ENCODE measurements at places on chromosomes 1 and 21.

DNA sequence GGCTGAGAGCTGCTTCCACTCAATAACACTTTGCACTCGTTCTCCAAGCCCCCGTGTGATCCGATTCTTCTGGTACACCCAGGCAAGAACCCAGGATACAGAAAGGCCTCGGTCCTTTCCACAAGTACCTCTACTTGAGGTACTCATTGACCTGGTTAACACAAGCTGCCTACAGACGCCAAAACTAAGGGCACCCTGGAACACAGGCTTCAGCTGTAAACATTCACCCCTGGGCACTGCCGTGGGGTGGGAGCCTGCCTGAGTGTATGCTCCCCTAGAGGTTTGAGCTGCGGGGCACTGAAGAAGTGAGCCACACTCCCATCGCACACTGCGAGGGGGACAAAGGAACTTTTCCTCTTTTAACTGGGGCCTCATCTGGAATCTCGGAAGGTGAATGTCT lies 30.5 kb downstream of the LRRC3 start:
- DNase-seq, result no peak

DNA sequence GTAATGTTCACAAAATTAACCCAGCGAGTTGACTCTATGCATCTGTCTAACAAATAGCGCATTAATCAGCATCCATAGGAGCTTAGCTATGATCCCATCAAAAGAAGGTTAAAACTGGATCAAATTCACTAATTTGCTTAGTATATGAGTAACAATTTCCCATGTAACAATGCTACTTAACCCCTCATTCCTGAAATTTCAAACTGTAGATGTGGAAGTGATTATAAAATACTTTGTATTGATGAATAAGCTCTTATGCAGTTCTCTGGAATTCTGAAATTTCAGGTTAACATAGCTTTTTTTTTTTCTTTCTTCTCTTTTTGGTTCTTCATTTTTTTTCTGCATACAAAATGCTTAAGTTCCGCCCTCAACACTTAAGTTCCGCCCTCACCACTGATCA lies 1272.7 kb downstream of the KCNT2 start:
- peak; percentile 20 for DNase-seq

- peak; percentile 42 for DNase-seq
Observed at GRCh38 chr21:45167796-45168222, 93.4 kb downstream of the ADARB1 start.

DNA sequence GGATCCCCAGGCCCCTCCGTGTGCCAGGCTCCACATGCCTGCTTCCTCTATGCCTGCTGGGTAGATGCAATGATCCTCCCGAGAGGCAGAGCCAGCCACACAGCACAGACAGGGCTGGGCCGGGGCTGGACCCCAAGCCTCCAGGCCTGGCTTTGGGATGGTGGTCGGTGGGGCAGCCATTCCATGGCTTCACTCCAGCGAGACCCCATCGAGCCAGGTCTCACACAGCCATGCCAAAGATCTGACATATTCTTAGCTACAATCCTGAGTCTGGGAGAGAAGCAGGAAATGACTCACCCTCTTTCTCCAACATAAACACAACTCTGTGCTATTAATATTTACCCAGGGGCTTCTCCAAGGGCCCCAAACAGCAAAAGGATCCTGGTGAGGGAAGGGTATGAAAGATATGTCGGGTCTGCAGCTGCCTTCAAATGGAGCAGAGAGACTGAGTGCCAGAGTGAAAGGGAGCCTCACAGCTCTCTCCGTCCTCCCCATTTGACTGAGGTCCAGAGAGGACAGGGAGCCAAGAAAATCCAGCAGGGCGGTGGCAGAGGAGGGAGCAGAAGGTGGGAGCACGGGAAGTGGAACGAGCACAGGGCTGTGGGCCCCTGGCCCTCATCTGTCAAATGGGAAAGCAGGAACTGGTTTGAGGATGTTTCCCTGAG lies 639.5 kb downstream of the MATN1 start:
- DNase-seq, result peak; percentile 64

DNA sequence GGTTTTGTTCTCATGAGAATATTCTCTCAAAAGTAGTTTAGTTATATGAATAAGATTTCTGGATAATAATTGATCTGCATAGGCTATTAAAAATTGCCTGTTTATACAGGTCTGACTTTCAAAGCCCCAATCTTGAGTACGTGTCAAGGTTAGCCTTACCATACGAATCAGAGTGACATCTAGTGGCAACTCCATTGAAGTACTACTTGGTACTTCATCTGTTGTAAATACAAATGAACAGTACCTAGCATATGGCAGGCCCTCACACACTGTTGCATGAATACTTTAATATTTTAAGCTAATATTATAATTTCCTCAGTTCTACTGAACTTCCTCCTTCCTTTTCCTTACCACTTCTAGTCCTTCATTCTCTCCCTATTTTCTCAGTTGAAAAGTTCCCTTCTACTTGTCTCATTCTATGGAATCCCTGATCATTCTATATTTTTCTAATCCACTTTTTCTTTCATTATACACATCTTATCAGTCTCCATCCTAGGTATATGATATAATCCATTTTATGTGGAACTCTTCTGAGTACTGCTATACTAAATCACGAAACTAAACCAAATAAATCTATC lies 101.2 kb downstream of the AKT3 start:
- peak; percentile 52 for DNase-seq

DNA sequence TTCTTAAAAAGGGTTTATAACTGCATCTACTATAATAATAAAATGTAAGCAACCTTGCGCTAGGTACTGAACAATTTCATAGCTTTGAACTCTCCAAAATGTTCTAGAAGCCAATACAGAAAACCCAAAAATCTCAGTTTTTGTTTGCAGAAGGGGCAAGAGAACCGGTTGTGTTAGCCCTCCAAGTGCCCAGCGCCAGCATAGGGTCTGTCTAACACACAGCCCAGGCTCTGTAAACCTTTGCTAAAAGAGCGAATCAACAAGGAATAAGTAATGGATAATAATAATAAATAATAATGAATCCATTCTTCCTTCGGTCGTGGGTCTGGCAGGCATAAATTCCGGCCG lies 333 bp upstream of the CHAF1B start:
- DNase-seq, result no peak

Measured in fibroblast of skin of left quadriceps (primary cell).